A549 treated with RU486 at 1 μM for 4 hours (cell line): ENCODE measurements at places on chromosomes 7 and 10. TPM values are rescaled to one million over a fixed set of nuclear protein-coding genes. Genes with fewer than 3 reads are reported as not detected.

Gene SMO
- 12.4 to 17.5 TPM (median 15.2 TPM) in 5 replicates for total RNA-seq

Gene GPR26
- total RNA-seq: not detected in 5 replicates

Gene NRBF2
- total RNA-seq: 19.5 to 27.8 TPM (median 21.3 TPM) in 5 replicates

Gene OIT3
- total RNA-seq: 0.06 to 0.08 TPM in 2 of 5 replicates, not detected in the others

Gene EPDR1
- 58.4 to 84.3 TPM (median 80.8 TPM) in 5 replicates for total RNA-seq

Gene CYP3A7
- not detected in 5 replicates for total RNA-seq

Gene PRKRIP1
- 21.5 to 24.7 TPM (median 23.7 TPM) in 5 replicates for total RNA-seq

Gene FGF8
- 0.22 TPM in 1 of 5 replicates, not detected in the others for total RNA-seq

Gene MAD1L1
- 13.1 to 26.9 TPM (median 24.3 TPM) in 5 replicates for total RNA-seq

Gene SPRN
- total RNA-seq: 0.11 to 0.28 TPM (median 0.15 TPM) in 5 replicates

Gene COL26A1
- 0.21 to 0.52 TPM (median 0.49 TPM) in 5 replicates for total RNA-seq

Gene VTI1A
- 12.6 to 15.8 TPM (median 13.0 TPM) in 5 replicates for total RNA-seq

Gene FAM180A
- not detected in 5 replicates for total RNA-seq

Gene NEUROD6
- total RNA-seq: not detected in 5 replicates

Gene FGL2
- not detected in 5 replicates for total RNA-seq

Gene CTAGE15
- not detected in 5 replicates for total RNA-seq

Gene SPDYE6
- total RNA-seq: not detected in 5 replicates

Gene LRRC4
- total RNA-seq: not detected in 5 replicates

Gene LOXL4
- 1.1 to 1.6 TPM (median 1.3 TPM) in 5 replicates for total RNA-seq

Gene OPALIN
- not detected in 5 replicates for total RNA-seq

Gene MYL10
- not detected in 5 replicates for total RNA-seq

Gene SUN3
- 0.20 TPM in 1 of 5 replicates, not detected in the others for total RNA-seq

Gene FKBP6
- not detected in 5 replicates for total RNA-seq

Gene MEST
- total RNA-seq: 30.3 to 39.6 TPM (median 36.7 TPM) in 5 replicates

Gene KCND2
- not detected in 5 replicates for total RNA-seq

Gene AHR
- 7.8 to 14.9 TPM (median 13.4 TPM) in 5 replicates for total RNA-seq

Gene GOLGA7B
- 4.0 to 5.9 TPM (median 4.7 TPM) in 5 replicates for total RNA-seq

Gene AGK
- 28.0 to 33.8 TPM (median 29.1 TPM) in 5 replicates for total RNA-seq

Gene SYT15B
- total RNA-seq: 2.1 to 3.8 TPM (median 3.2 TPM) in 5 replicates

Gene NKX2-3
- total RNA-seq: 0.07 to 0.09 TPM (median 0.08 TPM) in 4 of 5 replicates, not detected in the other

Gene ZDHHC4
- 46.9 to 61.0 TPM (median 47.5 TPM) in 5 replicates for total RNA-seq

Gene GIMAP5
- total RNA-seq: not detected in 5 replicates

Gene PTPRZ1
- total RNA-seq: not detected in 5 replicates

Gene ASIC3
- total RNA-seq: 5.7 to 12.6 TPM (median 12.2 TPM) in 5 replicates

Gene CLDN4
- 4.2 to 7.1 TPM (median 5.1 TPM) in 5 replicates for total RNA-seq

Gene IKZF1
- total RNA-seq: not detected in 5 replicates

Gene TEX47
- total RNA-seq: not detected in 5 replicates

Gene PDCD4
- total RNA-seq: 31.5 to 35.4 TPM (median 33.2 TPM) in 5 replicates

Gene LIPJ
- not detected in 5 replicates for total RNA-seq

Gene PDE6C
- total RNA-seq: not detected in 5 replicates

Gene SPDYE18
- total RNA-seq: 0.13 to 0.32 TPM (median 0.30 TPM) in 3 of 5 replicates, not detected in the others

Gene TMEM236
- 0.03 to 0.07 TPM (median 0.06 TPM) in 5 replicates for total RNA-seq

Gene CDC14C
- total RNA-seq: not detected in 5 replicates

Gene LRMDA
- 3.1 to 6.5 TPM (median 4.6 TPM) in 5 replicates for total RNA-seq

Gene AGBL3
- total RNA-seq: 0.66 to 1.5 TPM (median 1.1 TPM) in 5 replicates

Gene GIMAP8
- total RNA-seq: not detected in 5 replicates

Gene ZSCAN25
- 8.2 to 9.1 TPM (median 8.5 TPM) in 5 replicates for total RNA-seq

Gene GUSB
- 31.0 to 35.7 TPM (median 31.3 TPM) in 5 replicates for total RNA-seq
